CD8-positive, alpha-beta memory T cell (primary cell): ENCODE measurements at places on chromosomes 11 and 22.

GRCh38 chr11:122981388-122982264 lies at the start of gene BSX:
BSX (minus strand) TSS chr11:122981834; CDS start chr11:122981671, 163 bp downstream.
- peak; percentile 64 for DNase-seq

DNA sequence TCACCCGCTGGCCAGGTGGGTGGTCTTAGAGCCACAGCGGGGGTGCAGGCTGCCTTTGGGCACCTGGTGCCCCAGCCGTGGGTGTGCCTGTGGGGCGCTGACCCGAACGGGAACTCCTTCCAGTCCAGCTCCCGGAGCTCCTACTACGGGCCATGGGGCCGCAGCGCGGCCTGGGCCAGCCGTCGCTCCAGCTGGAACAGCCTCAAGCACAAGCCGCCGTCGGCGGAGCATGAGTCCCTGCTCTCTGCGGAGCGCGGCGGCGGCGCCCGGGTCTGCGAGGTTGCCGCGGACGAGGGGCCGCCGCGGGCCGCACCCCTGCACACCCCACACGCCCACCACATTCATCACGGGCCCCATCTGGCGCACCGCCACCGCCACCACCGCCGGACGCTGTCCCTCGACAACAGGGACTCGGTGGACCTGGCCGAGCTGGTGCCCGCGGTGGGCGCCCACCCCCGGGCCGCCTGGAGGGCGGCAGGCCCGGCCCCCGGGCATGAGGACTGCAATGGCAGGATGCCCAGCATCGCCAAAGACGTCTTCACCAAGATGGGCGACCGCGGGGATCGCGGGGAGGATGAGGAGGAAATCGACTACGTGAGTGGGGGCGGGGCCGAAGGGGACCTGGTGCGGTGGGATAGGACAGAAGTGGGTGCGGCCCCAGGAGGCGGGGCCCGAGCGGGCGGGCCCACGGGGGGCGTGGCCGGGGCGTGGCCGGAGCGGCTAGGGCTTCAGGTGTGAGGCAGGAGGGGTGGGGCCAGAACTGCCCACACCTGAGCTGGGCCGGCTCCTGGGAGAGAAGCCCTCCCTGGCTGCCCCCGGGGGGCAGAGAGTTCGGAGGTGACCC lies 91.5 kb downstream of the CACNA1I start:
- DNase-seq: peak; percentile 62

GRCh38 chr11:117380676-117381075 lies 53.0 kb downstream of the CEP164 start:
- no peak for DNase-seq

DNA sequence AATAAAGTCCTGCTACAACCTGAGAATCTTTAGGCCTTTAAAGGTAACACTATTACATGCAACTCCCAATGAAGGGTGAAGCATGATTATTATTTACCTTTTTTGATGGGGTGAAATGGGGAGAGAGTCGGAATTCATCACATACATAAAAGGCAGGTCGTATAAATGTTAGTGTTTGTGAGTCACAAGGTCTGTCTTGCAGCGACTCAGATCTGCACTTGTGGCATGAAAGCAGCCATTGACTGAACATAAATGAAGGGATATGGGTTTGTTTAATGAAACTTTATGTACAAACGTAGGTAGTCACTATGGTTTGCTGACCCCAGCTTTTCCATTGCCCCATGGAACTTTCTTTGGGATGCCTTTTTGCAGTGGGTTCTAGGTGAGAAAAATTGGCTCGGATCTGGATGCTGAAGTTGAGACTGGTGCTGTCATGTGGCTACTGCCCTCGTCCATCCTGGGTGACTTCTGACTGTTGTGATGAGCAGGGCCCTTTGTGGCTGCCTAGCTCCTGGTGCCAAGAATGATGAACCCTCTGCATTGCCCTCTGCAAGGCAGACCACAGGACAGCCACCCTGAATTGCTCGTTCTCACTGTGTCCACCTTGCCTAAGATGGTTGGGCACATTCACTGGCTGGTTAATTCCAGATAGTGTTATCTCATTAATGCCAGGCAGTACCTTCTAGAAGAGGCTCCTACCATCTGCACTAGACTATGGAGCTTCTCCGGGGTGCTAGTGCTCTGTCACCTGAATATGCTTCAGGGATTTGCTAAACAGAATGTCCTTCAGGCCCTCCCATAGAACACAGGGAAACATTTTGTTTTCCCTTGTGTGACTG lies 11.3 kb downstream of the GGTLC2 start:
- no peak for DNase-seq

- no peak for DNase-seq
Measured at GRCh38 chr11:122686111-122686510, 30.6 kb downstream of the UBASH3B start.

- no peak for DNase-seq
Measured at GRCh38 chr22:46728470-46728869, 9.6 kb downstream of the CERK start.

DNA sequence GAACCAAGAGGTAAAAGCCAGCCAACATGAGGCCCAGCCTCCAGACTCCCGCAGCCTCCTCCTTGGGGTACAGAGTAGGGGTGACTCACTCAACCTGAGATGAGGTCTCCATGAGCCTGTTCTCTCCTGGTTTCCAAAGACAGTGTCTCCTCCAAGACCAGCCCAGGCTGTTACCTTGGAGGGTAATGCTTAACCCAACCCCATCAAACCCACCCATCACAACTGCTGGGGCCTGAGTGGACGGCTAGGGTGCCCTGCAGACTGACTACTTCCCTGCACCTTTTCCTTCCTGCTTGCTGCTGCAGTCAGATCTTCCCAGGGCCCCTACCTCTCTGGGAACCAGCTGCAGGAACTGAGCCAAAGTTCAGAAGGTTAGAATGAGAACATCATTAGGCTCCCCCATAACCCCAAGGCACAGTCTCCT lies 5.1 kb upstream of the NOL12 start:
- no peak for DNase-seq

- DNase-seq: no peak
Measured at GRCh38 chr22:29300467-29300806, 6.0 kb upstream of the GAS2L1 start.

DNA sequence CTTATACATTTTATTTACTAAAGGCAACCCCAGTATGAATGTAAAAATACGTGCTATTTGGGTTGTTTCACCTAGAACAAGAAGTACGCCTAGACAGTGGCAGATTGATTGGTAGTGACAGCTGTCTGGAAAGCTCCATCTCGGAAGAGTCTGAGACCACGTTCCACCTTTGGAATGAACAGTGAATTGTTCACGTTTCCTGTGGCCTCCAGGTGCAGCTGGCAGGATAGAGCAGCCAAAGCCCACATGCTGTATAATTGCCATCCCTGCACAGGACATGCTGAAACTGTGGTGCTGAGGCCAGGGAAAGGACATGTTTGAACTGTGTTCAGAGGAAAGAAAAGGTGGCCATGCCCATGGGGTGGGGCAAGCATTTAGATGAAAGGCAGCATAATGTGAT lies 218.7 kb upstream of the MTNR1B start:
- no peak for DNase-seq

DNA sequence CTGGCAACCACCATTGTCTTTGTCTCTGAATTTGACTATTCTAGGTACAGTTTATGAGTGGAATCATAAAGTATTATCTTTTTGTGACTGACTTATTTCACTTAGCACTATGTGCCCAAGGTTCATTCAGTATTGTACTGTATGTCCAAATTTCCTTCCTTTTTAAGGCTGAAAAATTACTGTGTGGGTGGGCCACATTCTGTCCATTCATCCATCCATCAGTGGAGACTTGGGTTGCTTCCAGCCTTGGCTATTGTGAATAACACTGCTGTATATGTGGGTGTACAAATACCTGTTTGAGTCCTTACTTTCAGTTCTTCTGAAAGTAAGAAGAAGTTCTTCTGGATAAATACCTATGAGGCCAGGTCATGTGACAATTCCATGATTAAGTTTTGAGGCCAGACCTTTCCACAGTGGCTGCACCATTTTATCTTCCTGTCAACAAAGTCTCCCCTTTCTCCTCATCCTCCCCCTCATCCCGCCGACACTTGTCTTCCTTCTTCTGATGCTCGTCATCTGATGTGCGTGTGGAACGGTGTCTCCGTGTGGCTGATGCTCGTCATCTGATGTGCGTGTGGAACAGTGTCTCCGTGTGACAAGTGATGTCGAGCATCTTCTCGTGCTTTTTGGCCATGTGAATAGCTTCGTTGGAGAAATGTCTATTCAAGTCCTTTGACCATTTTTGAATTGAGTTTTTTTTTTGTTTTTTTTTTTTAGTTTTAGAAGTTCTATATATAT lies 49.5 kb downstream of the SBF1 start:
- no peak for DNase-seq

GRCh38 chr11:70627219-70627618 lies 228.9 kb downstream of the CTTN start:
- no peak for DNase-seq

DNA sequence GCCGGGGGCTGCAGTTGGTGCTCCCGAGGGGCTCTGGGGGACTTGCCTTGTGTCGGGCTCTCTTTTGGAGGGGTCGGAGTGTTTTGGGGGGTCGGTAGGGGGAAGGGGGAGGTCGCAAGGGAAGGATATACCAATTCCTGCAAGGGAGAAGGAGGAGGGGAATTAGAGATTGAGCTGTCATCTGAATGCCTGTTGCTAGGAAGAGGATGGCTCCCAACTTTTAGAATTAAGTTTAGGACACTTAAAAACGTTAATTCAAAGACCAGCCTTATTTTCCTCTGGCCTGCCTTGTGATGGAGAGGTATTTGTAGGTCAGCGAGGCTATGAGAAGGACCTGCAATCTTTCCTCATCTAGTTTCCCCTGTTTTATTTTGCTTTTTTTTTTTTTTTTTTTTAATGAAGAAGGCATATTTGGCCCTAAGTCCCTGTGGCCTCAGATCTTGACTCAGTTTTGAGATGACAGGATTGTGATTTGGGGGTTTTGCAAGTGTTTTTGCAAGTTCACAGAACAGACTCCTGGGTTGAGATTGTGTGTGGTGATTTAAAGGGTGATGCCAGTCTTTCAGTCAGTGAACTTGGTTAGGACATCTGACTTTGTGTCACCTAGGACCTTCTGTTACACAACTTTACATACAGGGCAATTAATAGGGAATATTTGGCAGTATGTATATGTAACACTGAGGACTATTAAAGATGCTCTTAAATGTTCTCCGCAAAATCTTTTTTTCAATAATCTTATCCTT lies 672 bp downstream of the TMEM135 start:
- no peak for DNase-seq

DNA sequence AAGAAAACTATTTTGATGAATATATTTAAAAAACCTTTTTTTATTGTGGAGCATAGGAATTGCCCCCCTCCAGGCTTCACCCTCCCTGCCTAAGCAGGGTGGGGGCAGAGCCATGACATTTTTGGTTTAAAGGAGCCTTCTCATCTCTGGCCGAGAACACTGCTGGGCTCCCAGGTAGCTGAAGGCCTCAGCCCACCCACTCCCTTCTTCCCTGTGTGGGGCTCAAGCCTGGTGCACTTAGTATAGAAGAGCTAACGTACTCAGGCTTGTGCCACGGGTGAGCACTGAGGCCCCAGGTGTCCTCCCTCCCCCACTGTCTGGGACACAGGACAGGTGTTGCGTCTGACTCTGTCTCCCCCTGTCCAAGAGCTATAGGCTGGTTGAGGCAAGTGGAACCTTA lies 2.2 kb upstream of the IL18BP start:
- DNase-seq: no peak

- DNase-seq: peak; percentile 87
Measured at GRCh38 chr22:39900306-39901227, at the start of gene GRAP2. GRAP2 (plus strand) TSS chr22:39901084; CDS start chr22:39947107, 46,023 bp downstream.

- no peak for DNase-seq
Measured at GRCh38 chr11:112731538-112731937, 229.7 kb upstream of the NCAM1 start.

- DNase-seq: no peak
Measured at GRCh38 chr11:118572981-118573550, 857 bp downstream of the ARCN1 start.

DNA sequence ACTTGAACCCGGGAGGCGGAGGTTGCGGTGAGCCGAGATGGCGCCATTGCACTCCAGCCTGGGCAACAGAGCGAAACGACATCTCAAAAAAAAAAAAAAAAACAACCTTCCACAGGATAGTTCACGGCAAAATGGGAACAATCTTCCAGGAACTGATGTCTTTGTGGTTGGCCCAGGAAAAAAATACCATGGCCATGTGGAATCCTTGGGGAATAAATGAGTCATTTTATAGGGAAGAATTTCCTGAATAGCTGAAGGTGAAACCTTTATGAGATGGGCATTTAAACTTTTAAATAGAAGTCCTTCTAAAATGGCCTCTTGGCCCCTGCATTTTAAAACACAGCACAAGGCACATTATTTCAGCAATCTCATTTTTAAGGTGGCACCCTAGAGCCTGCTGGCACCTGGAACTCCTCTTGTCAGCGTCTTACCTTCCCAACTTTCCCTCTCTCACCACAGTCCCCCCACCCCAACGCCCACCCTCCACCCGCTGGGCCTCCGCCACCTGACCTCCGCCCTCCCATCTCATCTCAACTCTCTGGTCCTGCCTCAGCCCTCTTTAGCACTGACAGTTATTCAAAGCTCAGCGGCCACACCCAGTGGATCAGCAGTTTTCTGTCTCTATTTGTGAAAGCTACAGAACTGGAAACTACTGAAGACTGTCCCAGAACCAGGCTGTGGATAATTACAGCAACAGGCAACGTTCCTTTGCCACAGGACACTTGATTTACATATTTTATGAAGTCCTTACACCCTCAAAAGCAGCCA lies 43.1 kb downstream of the SCGB1A1 start:
- DNase-seq: no peak

DNA sequence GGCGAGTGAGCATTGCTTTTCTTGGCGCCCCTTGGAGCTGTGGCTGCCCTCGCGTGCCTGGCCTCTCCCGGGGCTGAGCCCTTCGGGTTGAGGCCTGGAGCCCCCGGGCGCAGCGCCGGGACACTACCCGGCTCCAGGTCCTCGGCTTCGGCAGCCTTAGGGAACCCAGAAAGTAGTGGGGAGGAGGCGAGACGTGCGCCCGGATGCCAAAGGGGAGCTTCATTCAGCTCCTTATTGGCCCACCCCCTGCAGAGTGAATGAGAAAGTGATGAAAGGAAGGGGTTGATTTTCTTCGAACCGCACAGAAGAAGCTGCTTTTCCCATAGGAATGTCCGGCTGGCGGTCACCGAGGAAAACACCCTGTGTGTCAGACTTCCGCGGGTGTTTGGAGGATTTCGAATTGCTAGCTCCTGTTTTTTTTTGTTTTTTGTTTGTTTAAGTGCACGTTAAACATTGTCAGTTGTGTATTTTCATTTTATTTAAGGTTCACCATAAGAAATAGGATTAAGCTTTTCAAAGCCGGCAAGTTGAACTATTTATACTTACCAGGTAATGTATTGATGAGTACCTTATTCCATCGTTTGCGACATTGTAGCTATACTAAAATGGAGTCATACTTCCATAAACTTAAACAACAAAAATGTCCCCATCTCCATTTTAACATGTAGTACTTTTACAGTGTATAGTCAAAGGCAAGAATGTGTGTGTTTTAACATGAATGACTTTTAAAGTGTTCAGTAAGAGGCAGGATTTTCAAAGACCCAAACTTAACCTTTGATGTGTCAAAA lies 841 bp upstream of the EIF4G2 start:
- peak; percentile 23 for DNase-seq

GRCh38 chr11:65452806-65453490 lies 30.4 kb downstream of the NEAT1 start:
- DNase-seq: no peak

GRCh38 chr11:128776069-128776423 lies 82.2 kb downstream of the FLI1 start:
- peak; percentile 27 for DNase-seq
